Glutamatergic neuron (in vitro differentiated cells): ENCODE measurements at places on chromosomes 6 and 20. TPM values are rescaled to one million over a fixed set of nuclear protein-coding genes. Genes with fewer than 3 reads are reported as not detected.

DNA sequence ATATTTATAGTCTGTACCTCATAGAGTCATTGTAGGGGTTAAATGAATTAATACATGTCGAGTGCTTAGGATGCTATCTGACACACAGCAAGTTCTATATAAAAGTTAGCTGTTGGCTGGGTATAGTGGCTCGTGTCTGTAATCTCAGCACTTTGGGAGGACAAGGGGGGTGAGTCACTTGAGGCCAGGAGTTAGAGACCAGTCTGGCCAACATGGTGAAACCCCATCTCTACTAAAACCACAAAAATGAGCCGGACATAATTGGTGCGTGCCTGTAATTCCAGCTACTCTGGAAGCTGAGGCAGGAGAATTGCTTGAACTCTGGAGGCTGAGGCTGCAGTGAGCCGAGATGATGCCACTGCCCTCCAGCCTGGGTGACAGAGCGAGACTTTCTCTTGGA is 222.9 kb downstream of the UBE3D start:
- H3K36me3 ChIP-seq, result no peaks in the 10 kb centered on the region
- no peak overlapping the region for H3K27ac ChIP-seq
- H3K27me3 ChIP-seq, result no peaks in the 10 kb centered on the region
- no peaks in the 10 kb centered on the region for H3K4me1 ChIP-seq
- no peak for DNase-seq

GRCh38 chr20:25059866-25060465 is 2.0 kb upstream of the ACSS1 start:
- peaks cover 25% of the 10 kb centered on the region for H3K27me3 ChIP-seq
- H3K4me1 ChIP-seq, result no peaks in the 10 kb centered on the region
- H3K36me3 ChIP-seq, result peaks cover 12% of the 10 kb centered on the region
- H3K4me3 ChIP-seq, result no peak overlapping the region
- DNase-seq, result no peak

- H3K36me3 ChIP-seq, result no peaks in the 10 kb centered on the region
- no peaks in the 10 kb centered on the region for H3K27me3 ChIP-seq
- peaks cover 6% of the 10 kb centered on the region for H3K4me1 ChIP-seq
- peak; percentile 62 for DNase-seq
These were observed 120.1 kb upstream of the HDDC2 start for GRCh38 chr6:125421836-125422235.

GRCh38 chr6:158698931-158699330 is 49.1 kb downstream of the SYTL3 start:
- H3K4me3 ChIP-seq, result no peak overlapping the region
- H3K27me3 ChIP-seq, result no peaks in the 10 kb centered on the region
- no peak overlapping the region for H3K27ac ChIP-seq

- no peaks in the 10 kb centered on the region for H3K27me3 ChIP-seq
- no peak overlapping the region for H3K27ac ChIP-seq
- peaks cover 26% of the 10 kb centered on the region for H3K4me1 ChIP-seq
- no peak for DNase-seq
- H3K4me3 ChIP-seq, result no peak overlapping the region
These were observed 240.3 kb downstream of the PTPRK start for GRCh38 chr6:128280066-128280465.

DNA sequence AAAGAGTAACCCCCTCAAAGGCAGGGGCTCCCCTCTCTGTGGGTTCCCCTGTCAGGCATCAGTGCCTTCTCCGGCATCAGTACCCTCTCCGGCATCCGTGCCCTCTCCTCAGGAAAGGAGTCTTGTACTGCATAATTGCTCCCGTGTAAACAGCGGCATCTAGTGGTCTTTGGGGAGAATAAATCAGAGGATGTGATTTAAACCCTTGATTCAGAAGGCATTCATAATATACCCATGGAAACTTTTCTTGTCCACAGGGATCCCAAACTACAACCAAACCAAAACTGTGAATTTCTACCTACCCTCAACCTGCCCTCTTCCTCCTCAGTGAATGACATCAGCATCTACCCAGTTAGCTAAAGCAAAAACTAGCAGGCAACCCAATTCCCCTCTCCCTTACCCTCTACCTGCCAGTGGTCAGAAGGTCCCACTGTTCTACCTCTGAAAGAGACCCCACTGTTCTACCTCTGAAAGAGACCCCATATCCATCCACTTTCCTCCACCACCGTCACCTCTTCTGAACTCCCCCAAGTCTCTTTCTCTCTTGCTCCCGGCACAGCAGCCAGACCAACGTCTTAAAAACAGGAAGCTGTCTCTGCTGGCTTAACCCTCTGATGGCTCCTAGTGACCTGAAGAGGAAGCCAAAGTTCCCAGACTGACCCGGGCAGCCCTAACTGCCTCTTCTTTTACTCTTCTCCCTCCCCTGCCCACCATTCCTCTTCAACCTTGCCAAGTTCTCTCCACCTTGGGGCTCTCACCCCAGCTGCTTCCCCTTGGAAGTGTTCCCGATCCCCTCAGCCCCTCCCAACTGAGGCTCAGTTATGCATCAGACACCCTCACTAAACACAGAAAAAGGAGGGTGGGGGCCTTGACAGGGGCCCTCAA is 27.2 kb downstream of the UBE2V1 start:
- peak; percentile 47 for DNase-seq
- peaks cover 1% of the 10 kb centered on the region for H3K27me3 ChIP-seq
- H3K4me3 ChIP-seq, result no peak overlapping the region
- no peak overlapping the region for H3K27ac ChIP-seq

- H3K36me3 ChIP-seq, result no peaks in the 10 kb centered on the region
- peaks cover 2% of the 10 kb centered on the region for H3K27me3 ChIP-seq
- peaks cover 14% of the 10 kb centered on the region for H3K4me1 ChIP-seq
- peak; percentile 27 for DNase-seq
These were observed 36.4 kb upstream of the FBXL4 start for GRCh38 chr6:98984121-98984520.

DNA sequence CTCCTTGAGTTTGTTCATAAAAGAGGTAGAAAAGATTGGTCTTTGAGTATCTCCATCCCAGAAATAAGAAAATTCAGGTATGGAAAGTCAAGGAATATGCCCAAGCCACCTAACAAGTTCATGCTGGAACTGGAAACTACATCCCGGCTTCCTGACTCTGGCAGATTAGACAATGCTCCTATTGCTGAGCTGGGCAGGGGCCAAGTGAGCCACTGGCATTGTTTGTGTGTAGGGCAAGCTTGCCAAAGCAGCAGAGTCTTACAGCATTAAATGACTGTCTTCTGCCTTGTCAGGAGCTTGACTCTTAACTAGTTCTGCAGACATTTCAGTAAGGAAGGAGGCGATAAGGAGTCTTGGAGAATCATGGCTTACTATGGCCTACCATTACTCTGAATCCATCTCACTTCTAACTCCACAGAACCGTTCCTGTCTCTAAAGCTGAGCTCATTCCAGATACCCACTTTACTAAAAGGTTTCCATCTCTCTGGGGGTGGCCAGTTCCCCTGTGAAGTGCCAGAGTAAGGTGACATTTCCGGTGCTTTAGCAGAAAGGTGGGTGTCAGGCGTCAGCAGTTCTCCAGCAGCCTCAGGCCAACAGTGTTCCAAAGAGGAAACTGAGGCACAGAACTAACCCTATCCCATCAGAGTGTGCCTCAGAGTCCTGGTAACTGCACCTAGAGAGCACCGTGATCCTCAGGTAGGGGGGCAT is 30.1 kb downstream of the PRDM1 start:
- no peak overlapping the region for H3K4me3 ChIP-seq
- no peak for DNase-seq
- peaks cover 3% of the 10 kb centered on the region for H3K4me1 ChIP-seq
- H3K36me3 ChIP-seq, result no peaks in the 10 kb centered on the region
- H3K27me3 ChIP-seq, result peaks cover 2% of the 10 kb centered on the region

DNA sequence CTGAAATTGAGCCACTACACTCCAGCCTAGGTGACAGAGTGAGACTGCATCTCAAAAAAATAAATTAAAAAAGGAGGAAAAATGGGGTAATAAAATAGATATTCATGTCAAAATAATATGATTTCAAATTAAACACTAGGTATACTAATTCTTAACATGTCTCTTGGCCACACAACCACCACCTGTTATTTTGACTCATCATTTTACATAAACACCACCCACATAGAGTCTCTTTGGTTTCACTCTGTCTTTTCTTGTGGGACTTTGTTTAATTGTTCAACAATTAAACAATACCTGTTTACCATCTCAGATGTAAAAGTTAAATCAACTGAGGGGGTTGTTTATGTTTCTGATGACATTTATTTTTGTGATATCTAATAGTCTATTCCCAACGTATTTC is 476.8 kb upstream of the ADGRB3 start:
- H3K4me1 ChIP-seq, result no peaks in the 10 kb centered on the region
- no peaks in the 10 kb centered on the region for H3K36me3 ChIP-seq
- H3K27me3 ChIP-seq, result peaks cover 3% of the 10 kb centered on the region
- H3K4me3 ChIP-seq, result no peak overlapping the region

GRCh38 chr6:14451594-14452374 is 334.2 kb downstream of the CD83 start:
- H3K4me1 ChIP-seq, result peaks cover 18% of the 10 kb centered on the region
- no peak overlapping the region for H3K27ac ChIP-seq
- H3K4me3 ChIP-seq, result no peak overlapping the region
- peaks cover 13% of the 10 kb centered on the region for H3K36me3 ChIP-seq

APOBEC2 gene
- total RNA-seq, result 0.61 TPM

PSMB8 gene
- total RNA-seq, result not detected

ARG1 gene
- not detected for total RNA-seq

MUC21 gene
- total RNA-seq, result not detected

PTGIS gene
- 0.12 TPM for total RNA-seq

TMX4 gene
- 33.1 TPM for total RNA-seq

GTSF1L gene
- total RNA-seq, result not detected

GINM1 gene
- total RNA-seq, result 11.2 TPM
